ENCODE measurements at places on chromosomes 1 and 21.

DNA sequence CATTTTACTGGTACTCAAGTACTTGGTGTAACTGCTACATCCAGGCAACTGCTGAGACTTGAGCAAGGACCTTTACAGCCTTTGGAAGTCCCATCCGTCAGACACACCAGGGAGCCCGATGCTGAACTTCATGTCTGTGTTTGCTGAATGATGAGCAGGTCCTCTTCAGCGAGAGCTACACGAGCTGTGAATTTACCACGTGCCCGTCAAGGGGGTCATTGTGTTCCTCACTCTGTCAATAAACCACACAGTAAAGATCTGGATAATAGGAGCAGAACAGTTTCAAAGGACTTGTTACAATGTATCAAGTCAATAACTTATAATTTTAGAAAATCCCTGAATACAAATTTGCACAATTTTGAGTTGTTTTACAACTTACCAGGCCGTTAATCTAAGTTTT, 427.2 kb downstream of the KIF26B start:
- DNase-seq = no peak

DNA sequence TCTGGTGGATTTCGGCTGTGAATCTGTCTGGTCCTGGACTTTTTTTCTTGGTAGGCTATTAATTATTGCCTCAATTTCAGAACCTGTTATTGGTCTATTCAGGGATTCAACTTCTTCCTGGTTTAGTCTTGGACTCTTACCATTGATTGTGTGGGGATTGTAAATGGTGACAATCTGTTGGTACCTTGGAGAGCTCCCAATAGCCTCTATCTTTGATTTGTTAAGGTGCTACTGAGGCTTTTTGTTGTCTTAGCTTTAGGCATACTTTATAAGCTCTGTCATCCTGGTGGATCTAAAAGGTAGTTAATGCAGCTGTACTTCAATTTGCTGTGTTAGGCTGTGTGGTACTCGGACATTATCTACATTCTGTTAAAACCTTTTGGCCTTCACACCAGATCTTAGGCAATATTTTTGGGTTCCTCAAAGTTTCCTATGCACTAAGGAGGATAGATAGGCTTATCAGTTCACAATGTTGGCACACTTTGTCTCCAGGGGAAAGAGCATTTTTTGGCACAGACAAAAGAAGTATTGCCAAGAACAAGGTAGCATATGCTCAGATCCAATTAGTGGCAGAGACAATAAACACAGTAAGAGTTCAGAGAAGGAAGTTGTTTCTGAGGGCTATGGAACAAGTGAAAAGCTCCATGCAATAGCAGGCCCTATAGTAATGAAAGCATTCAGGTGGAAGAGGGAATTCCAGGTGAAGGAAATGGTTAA, 230.4 kb downstream of the PDE4B start:
- no peak for DNase-seq

GRCh38 chr1:22608361-22608760, 28.1 kb upstream of the C1QA start:
- no peak for DNase-seq

- peak; percentile 91 for DNase-seq
These were observed 63.7 kb downstream of the MACF1 start for GRCh38 chr1:39268112-39268581.

GRCh38 chr1:209890641-209891330, 47.2 kb upstream of the SYT14 start:
- no peak for DNase-seq

DNA sequence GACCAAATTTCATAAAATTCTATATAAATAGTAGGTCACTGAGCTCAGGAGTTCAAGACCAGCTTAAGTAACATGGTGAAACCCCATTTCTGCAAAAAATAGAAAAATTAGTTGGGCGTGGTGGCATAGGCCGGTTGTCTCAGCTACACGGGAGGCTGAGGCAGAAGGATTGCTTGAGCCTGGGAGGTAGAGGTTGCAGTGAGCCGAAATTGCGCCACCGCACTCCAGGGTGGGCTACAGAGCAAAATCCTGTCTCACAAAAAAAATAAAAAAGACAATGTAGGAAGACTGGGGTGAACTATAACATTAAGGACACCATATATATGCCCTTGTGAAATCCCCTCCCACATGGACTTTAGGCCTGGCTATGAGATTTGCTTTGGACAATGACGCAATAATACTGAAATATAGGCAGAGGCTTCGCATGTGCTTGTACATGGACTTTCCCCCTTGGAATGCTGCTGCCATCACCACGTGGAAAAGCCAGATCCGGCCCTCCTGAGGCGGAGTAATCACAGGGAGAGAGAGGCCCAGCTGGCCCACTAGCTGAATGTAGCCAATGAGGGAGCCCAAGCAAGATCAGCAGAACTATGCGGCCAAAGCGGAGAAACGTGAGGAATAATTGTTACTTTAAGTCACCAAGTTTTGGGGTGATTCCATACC, 13.1 kb upstream of the USP1 start:
- no peak for DNase-seq

DNA sequence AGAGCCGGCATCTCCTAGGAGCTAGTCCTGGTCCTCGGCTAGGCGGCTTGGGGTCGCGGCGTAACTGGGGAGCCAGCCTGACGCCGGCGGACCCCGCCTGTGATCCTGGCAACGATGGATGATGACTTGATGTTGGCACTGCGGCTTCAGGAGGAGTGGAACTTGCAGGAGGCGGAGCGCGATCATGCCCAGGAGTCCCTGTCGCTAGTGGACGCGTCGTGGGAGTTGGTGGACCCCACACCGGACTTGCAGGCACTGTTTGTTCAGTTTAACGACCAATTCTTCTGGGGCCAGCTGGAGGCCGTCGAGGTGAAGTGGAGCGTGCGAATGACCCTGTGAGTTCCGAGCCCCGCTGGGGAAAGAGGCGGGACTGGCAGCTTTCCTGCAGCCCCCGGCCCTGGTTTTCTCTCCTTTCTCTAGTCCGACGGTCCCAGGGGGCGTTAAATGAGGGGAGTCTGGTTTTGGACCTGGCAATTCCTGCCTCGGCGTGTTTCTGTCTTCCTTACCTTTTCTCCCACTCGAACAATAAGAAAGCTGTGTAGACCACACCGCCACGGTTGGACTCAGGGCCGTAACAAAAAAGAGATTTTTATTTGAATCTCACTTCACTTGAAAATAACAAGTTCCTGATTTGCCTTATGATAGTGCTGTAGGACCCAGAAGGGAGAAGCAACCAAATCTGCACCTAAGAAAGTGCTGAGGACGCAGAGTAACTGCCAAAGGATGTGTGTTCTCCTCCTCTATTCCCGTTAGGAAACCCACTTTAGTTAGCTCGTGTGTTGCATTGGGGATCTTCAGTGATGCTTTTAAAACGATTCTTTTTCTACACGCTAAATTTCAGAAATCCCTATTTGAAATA, at the start of gene SPRTN:
Gene SPRTN (plus strand): TSS at position 24 of the 859 bp plus-strand sequence. CDS start 91 bp downstream, at position 115.
- no peak for DNase-seq

Data from skin of body (tissue), 3 donors.